ENCODE measurements at places on chromosomes 4 and X.

- DNase-seq: no peak
Measured at GRCh38 chr4:63106600-63106999, 1302.7 kb downstream of the TECRL start.

DNA sequence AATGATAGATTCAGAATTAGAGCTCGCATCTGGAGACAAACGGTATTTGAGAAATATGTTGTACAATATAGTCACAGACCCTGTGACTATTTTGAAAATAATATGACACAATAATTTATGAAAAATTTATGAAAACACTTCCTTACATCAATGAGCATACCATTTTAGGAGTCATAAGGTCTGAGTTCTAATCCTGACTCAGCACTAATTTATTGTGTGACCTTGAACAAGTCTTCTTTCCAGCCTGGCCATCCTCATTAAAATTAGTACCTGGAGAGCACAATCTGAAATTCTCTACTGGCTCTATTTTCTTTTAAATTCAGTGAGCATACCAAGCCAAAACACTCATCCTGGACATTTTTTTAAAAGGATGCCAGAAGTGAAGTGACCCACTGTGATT, 622.3 kb downstream of the SMARCA1 start:
- no peak for DNase-seq

- DNase-seq: peak; percentile 15
Measured at GRCh38 chr4:165874072-165874790, 1.2 kb downstream of the TLL1 start.

- no peak for DNase-seq
Measured at GRCh38 chr4:8213121-8213520, 14.0 kb downstream of the SH3TC1 start.

DNA sequence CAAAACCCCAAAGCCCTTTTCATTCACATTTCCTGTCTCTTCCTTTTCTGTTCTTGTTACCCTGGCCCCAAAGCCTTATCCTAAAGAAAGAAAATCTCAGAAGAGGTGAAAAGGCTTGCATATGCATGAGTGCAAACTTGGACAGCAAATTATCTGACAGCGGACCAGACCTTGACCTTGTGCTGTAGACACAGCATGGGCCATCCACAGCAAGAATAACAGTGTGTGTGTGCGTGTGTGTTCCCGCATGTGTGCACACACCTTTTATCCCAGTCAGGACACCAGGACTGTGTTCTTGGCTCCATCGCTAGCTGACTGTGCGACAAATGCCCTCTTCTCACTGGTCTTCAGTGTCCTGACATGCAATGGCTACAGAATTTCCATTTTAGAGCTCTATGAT, 35.3 kb downstream of the ZBTB49 start:
- DNase-seq: no peak

All from left renal cortex interstitium (tissue), 4 donors.